Fibroblast of skin of left quadriceps (primary cell): ENCODE measurements at places on chromosomes 13 and 19.

- no peak for DNase-seq
Measured at GRCh38 chr19:35224681-35225571, 3.6 kb downstream of the FAM187B start.

DNA sequence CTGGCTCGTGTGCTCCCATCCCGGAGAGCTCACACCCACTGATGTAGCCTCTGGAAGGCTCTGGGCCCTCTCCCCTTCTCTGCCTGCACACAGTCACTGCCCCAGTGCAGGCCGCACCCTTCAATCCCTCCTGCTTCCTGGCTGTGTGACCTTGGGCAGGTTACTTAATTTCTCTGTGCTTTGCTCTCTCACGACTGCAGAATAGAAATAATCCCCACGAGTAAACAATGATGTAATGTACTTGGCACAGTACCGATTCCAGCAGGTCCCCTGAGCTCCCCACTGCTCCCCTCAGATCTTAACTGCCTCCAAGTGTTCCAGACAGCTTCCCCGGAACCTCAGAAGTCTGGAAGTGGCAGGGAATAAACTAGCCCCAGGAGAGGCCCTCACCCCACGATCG, 16.1 kb downstream of the LIG1 start:
- DNase-seq, result no peak

DNA sequence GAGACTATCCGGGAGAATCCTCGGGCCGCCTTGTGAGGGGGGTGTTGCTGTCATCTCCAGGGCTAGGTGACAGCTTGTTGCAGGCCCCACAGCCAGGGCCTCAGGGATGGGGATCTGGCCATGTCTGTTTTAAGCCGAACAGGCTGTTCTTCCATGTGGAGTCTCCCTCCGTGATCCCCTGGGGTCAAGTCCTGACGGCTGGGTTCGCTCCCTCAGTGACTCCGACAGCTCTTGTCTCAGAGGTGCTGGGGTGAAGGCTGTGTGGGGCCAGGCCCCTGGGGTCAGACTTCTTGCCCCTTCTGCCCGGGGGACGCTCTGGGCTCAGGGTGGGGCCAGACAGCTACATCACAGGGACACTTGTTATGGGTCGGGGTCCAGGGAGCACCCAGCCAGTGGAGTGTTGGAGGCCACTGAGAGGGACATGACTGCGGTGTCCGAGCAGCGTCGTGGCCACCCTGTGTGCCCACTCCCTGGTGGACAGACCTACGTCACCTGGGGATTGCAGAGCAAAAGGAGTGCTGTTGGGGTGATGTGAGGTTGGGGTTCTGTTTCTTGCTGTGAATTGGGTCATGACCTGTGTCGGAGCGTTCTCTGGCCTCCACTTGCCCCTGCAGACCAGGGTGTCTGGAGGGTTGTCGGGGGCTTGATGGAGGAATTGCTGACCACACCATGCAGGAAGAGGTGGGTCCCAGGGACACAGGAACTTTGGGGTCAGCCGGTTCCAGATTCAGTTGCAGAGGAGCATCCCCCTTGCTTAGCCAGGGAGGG, 21.5 kb downstream of the EPN1 start:
- no peak for DNase-seq

GRCh38 chr13:30418717-30419459, 3.4 kb upstream of the UBE2L5 start:
- no peak for DNase-seq

GRCh38 chr19:47819858-47820257, 1.9 kb upstream of the CRX start:
- DNase-seq, result no peak

GRCh38 chr13:33274264-33274663, 11.3 kb downstream of the STARD13 start:
- no peak for DNase-seq

- DNase-seq, result peak; percentile 9
Measured at GRCh38 chr13:38045278-38046048, 175.9 kb upstream of the TRPC4 start.
